Progenitor cell of endocrine pancreas (in vitro differentiated cells): ENCODE measurements at places on chromosomes 13 and 19.
A peak's percentile ranks its signal among the peaks of the same experiment; 100 is the strongest.

- DNase-seq: no peak
These were observed 333.4 kb downstream of the ITGBL1 start for GRCh38 chr13:101785858-101786257.

- DNase-seq: no peak
These were observed 75.0 kb downstream of the KCNRG start for GRCh38 chr13:50090211-50090610.

DNA sequence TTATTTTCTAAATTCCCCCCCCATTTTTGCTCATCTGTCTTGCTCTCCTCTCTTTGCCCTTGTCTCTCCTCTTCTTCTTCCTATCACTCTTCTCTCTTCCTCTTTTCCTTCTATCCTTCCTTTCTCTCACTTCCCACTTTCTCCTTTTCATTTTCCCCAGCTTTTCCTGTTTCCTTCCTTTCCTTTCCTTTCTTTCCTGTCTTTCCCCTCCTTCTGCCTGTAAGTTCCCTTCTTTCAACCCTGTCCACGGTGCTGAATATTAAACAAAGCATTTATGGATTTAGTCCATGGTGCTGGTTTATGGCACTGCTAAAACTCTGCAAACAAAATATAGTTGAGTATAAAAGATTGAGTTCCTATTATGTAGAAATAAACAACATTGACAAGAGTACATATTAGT lies 27.6 kb downstream of the SCEL start:
- DNase-seq: no peak

DNA sequence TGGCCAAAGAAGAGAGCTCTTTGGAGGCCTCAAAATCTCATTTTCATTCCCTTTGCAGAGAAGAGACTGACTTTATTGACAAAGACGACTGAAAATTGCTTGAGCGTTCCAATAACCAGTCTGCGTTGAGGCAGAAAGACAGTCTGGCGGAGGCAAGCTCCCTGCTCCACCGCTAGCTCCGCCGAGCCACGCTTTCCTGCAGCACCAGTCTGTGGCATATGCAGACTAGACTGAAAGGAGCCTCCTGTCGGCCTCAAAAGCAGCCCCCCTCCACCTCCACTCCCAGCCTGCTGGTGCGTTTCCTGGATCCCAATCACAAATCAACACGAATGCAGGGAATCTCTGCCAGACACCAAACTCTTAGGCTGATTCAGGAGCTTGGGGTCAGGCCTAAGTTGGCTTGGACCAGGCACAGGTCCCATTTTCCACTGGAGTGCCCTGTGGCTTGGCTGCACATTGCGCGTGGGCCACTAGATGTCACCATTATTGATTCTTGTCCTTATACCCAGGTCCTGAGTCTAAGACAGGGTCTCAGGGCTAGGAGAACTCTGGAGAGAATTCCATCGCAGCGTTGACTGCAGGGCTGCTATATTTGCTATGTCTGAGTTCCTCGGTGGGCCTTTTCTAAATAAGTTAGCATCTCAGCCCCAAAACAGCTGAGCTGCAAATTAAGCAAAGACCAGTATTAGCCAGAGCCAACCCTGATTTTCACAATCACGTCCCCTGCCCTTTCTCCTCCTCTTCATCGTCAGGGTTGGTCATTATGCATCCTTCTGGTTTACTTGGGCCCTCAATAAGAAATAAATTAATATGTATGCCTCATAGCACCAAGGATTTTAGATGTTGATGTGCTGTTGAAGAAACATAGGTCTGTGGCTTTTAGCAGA lies 5.2 kb upstream of the ZNF507 start:
- DNase-seq: peak; percentile 38

- DNase-seq: peak; percentile 88
These were observed 9.4 kb upstream of the CEACAM16 start for GRCh38 chr19:44689290-44690130.

DNA sequence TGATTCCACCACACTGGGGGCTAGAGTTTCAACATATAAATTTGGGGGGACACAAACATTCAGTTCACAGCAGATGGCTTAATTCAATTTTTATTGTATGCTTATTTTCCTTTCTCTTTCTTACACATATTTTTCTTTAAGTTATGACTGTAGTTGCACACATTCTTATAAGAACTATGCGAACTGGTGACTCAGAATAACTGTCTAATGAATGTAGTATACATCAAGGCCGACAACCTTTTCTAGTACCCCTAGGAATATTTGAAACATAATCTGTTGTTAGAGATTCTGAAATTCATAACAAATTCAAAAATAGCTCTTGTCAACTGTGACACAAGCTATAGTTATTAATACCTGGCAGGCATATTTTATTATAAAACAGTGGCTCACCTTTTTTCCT lies 695.6 kb downstream of the PCDH9 start:
- no peak for DNase-seq

- DNase-seq: peak; percentile 63
These were observed 727 bp downstream of the CNMD start for GRCh38 chr13:52738719-52739467.

DNA sequence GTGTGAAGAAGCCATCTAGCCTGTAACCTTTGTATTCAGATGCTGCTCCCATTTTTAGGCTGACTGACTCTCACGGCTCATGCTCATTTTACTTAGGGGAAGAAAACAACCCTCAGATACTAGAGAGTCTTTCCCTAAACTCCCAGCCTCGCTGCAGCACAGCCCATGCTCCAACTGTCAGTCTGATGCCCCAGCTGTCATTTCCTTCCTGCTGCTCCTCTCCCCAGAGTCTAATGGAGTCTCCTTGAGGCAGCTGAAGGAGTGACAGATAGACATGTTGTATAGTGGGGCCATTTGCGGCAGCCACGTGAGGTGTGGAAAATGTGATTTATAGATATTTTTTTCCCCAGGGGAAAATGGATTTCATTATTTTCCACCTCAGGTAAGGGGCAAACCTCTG lies 59.2 kb upstream of the OLFM4 start:
- no peak for DNase-seq

- DNase-seq: no peak
These were observed 397.1 kb downstream of the SLITRK5 start for GRCh38 chr13:88068316-88068715.

GRCh38 chr13:114108894-114109293 lies 23.5 kb downstream of the RASA3 start:
- no peak for DNase-seq

- no peak for DNase-seq
These were observed 14.6 kb downstream of the JOSD2 start for GRCh38 chr19:50496189-50497021.

DNA sequence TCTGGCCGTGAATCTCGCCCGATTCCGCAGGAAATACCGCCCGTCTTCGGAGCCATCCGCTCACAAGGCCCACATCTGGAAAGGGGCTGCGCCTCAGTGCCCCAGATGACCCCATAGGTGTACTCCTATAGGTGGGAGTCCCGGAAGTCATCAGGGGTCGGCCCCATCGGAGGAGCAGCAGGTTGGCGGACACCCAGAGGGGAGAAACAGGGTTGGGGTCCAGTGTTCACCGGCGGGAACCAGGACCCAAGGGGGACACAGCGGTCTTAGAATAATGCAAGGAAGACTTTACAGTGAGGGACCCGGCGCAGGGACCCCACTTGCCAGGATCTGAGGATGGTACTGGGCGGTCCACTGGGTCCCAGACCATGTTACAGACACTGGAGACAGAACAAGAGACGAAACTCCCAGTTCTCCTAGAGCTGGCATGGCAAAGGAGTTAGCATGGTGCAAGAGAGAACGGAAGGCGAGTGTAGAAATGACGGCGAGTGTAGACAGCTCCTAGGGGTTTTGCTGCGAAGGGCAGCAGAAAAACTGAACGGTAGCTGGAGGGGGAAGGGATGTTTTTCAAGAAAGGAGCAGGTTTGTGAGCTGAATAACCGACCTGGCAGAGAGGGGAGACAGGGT lies 4.2 kb upstream of the RGL3 start:
- no peak for DNase-seq

- no peak for DNase-seq
These were observed 540 bp upstream of the USE1 start for GRCh38 chr19:17214508-17215126.

- no peak for DNase-seq
These were observed 6.4 kb downstream of the COMP start for GRCh38 chr19:18784786-18785120.

DNA sequence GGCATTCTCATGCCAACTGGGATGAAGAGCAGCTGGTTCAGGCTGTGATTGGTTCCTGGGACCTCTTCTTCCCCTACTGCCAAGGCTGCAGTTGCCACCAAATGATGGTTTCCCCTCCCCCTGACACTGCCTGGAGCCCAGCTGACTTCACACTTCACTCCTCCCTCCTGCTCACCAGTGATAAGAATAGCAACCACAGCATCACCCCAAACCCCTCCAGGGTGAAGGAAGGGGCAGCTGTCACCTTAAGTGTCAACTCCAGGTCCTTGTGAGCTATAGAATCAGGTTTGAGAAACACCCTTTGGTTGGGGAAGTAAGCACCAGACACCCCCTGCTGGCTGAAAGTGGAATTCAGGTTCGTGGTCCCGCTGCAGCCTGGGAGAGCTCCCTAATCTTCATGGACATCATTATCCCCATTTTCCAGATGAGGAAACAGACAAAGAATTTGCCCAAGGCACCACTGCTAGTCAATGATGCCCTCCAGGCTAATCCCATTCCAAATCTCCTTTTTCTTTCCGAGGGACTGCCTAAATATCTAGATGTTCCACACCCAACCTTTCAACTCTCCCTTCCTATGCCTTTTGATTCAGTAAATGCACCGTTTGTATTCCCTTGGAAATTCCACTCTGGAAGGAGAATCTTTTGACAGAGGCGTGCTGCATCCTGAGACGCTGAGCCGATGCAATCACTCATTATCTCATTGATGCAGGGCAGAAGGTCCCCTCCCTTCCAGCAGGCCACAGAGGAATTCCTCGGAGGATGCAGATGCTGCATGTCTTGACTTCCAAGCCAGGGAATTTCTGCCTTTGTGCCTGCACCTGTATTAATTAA lies 50.6 kb upstream of the UQCRFS1 start:
- peak; percentile 46 for DNase-seq

DNA sequence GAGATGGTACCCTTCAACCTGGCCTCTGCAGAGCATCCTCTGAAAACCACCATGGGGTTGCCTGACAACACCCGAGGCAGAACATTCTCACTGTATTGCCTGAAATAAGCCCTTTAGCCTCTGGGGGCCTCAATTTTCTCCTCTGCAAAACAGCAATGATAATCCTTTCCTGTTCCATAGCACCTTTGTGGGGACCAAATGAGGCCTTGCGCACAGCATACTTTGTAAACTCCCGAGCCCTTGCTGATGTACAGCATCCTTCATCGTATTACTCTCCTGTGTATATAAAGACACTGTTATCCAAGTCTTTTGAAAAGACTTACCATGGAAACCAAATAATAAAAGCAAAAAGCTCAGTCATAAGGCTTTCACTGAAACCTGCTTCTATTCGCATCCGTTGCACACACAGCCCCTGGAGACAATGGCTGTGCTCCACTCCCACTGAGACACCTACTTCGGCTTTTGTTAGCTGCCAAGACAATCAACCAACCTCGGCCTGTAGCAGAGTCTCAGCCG lies 276.0 kb downstream of the FOXO1 start:
- DNase-seq: no peak

- DNase-seq: no peak
These were observed 26.0 kb upstream of the SLC7A10 start for GRCh38 chr19:33251526-33252090.

GRCh38 chr13:43041369-43041921 lies 18.1 kb downstream of the DNAJC15 start:
- DNase-seq: no peak

DNA sequence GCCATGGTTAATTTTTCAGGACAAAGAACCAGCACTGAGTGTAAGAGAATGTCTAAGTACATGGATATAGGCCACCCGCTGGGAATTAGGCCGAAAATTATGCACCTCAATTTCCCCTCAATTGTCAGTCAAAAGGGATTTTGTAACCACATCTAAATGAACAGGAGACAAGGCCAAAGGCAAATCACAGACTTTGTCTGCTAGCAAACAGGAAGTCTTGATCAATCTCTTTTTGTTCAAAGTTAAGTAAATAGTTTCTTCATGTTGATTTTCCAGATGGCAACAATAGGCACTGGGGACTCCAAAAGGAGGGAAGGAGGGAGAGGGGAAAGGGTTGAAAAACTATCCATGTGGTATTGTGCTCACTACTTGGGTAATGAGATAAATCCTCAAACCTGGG lies 276.0 kb downstream of the COG6 start:
- DNase-seq: no peak

- no peak for DNase-seq
These were observed 40.9 kb upstream of the KPNA3 start for GRCh38 chr13:49833402-49833801.

DNA sequence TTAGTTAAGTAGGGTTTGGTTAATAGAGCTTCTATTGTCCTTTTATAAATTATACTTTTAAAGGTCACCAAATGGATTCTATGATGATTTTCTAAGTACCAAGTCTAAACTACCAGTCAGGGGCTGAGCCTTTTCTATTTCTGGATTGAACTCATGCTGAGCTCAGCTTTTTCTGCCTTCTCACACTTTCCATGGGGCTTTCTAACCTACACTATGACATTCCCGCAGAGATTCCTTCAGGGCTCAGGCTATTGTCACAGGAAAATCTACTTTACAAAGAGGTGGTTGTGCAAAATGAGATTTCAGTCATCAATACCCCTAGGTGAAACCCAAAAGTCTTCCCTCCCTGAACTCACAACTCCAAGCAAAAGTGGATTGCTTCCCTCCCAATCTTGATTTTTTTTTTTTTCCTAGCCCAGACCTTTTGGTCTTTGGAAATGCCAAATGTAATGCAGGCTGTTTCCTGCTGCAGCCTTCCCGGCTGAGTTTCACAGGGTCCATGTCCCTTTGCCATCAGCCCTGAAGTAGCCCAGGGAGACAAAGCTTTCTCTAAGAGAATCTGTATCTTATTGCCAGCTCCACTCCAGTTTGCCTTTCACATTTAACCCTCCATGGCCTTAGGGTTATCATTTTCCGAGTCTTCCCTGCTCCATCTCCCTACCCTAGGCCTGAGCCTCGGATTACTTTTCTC lies 13.6 kb downstream of the C13orf42 start:
- no peak for DNase-seq

DNA sequence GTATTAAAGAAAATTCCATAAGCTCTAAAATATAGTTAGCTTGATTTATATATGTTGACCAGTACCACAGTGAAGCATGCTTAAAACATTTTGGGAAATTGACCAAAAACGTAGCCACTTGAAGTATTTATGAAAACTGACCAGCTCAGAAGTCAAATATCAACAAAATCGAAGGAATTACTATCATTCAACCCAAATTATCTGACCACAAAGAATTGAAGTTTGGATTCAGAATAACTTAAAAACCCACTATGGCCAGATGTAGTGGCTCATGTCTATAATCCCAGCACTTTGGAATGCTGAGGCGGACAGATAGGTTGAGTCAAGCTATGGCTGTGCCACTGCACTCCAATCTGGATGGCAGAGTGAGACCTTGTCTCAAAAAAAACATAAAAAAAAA lies 31.9 kb downstream of the GPALPP1 start:
- DNase-seq: no peak
